ENCODE measurements at places on chromosomes 5 and 9.

GRCh38 chr9:127308652-127309434, 44.3 kb downstream of the GARNL3 start:
- DNase-seq = no peak

- DNase-seq = no peak
Observed at GRCh38 chr5:15487228-15487627, 12.8 kb upstream of the FBXL7 start.

GRCh38 chr5:94209774-94210355, 408.5 kb downstream of the KIAA0825 start:
- DNase-seq = no peak

DNA sequence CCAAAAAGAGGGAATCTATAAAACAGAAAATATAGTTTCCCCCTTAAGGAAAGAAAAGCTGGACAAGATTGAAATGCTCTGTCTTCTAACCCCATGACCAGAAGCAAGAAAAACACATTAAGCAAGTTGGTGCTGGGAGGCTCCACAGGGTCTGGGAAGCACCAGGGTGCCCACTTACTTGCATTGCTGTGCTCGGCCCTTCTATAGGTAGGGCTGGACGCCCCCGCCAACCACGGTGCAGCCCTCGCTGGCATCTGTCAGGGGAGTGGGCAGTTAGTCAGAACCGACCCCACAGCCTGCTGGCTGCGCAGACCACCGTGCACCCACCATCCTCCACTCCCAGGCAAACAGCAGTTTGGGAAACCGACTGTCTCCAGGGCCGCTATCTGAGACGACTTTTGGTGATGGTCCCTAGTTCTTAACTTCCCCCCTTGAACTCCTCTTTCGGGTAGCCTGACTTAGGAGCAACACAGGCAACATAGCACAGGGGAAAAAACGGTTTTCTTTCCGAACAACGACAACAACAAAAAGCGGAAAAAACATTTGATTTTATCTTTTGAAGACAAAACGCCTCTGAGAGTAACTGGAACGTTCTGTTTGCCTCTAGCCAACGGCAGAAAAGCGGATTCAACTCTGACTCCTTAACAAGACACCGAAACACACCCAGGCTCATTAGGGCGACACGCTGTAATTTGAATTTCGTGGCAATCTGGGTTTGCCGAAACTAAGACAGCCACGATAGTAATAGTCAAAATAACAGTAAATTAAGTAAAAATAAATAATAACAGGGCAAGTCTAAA, 3.9 kb downstream of the IRX2 start:
- no peak for DNase-seq

DNA sequence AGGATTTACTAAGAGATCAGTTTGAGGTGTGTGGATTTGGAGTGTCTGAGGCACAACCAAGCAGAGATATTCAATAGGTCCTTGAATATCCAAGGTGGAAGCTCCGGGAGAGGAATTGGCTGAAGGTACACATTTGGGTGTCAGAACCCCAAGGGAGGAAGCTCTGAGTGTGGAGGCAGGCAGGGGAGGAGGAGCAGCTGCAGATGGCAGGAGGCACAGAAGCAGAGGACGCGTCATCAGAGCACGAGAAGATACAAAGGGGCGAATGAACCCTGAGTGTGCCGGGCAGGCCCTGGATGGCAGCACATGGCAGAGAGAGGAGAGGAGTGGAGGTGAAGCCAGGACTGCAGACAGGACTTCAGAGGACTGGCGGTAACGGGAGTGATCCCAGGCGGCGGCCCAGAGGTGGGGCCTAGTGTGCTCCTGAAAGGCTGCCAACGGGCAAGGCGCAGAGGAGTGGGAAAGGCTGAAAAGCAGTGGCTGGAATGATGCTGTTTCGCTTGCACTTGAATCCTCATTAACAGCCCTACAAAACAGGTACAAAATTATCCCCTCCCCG, 179.8 kb downstream of the FANCC start:
- no peak for DNase-seq

- no peak for DNase-seq
Observed at GRCh38 chr5:136892000-136892399, 526.7 kb upstream of the TRPC7 start.

GRCh38 chr9:101026824-101027223, 1.7 kb upstream of the PLPPR1 start:
- DNase-seq = no peak

DNA sequence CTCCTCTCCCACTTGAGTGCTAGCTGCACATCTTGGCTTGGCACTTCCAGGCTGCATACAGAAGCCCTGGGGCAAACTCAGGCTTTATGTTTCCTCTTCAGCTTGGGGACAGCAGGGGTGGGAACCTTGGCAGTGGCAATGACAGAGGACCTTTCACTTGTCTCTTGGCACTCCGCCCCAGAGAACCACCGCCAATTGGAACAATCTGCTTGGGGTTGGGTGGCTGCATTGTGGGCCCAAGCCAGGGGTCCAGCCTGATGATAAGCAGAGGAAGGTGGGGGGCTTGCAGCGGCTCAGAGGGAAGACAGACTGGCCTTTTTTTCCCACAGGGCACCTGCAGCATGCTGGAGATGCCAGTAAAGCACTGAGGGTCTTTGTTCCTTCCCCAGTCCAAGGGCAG, 179.0 kb upstream of the NMUR2 start:
- no peak for DNase-seq

DNA sequence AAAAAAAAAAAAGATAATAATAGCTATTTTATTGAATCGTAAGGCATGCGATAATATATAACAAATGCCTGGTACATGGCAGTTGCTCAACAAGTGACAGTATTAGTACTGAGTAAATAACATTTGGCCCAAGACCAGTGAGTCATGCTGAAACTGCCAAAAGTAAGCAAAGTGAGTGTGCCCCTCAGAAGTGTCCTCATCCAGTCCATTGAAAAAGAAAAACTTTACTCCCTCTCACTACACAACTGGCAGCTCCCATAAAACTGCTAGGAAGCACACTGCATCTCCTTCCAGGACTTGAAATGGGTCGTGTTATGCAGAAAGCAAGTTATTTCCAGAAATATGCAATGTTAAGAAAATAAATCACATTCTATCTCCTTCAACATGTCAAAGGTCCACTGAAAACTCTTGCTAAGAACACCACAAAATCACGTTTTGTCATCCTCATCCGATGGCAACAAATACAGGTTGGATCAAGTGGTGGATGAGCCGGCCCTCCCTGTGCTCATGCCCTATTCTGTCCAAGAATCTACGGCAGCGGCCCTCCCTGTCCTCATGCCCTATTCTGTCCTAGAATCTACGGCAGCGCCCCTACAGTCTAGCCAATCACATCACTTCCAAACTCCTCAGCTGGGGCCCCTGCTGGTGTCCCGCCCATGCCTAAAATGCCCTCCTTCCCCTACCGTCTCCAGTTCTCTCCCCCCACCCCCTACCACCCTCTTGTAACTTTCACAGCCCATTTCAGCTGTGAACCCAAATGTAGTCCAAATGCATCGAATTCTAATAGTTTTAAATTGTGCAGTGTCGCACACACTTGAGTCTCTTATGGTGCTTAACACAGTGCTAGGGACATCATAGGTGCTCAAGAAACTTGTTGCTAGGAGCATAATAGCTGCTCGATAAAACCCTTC, 12.5 kb downstream of the PTCH1 start:
- DNase-seq = peak; percentile 32

- DNase-seq = no peak
Observed at GRCh38 chr5:147921136-147921535, 14.8 kb upstream of the C5orf46 start.

GRCh38 chr9:91994422-91994821, 44.4 kb upstream of the ROR2 start:
- no peak for DNase-seq

DNA sequence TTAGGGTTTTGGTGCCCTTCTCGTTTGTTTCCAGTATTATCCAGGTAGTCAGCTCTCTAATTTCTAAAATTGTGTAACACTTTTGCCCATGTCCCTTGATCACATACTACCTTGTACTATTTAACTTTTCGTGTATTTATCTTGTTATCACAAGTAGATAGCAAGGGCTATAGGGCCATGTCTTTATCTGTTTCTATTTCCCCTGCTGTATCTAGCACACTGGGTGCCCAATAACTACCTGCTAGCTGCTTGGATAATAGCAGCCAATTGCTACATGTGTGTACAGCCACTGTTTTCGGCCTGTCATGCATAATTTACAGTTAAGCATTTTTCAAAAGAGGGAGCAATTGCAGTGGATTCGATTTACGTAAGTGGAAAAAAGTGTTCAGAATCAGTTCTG, 64.8 kb upstream of the TNFAIP8 start:
- DNase-seq = no peak

DNA sequence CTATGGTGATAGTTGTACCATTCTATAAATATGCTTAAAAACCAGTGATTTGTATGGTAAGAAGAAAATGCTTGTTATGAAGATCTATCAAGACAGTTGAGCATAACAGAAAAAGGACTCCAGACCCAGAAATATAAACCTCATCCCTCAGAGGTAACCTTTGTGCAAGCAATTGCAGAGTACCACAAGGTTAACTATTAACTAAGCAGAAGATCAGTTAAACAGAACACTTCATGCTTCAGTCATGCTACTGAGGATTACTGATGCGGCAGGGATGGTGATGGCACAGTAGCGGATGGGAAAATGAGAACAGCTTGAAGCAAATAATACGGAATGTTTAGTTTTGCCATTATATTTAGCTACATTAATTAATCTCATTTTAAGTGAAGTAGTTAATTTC, 45.5 kb downstream of the IARS1 start:
- no peak for DNase-seq

DNA sequence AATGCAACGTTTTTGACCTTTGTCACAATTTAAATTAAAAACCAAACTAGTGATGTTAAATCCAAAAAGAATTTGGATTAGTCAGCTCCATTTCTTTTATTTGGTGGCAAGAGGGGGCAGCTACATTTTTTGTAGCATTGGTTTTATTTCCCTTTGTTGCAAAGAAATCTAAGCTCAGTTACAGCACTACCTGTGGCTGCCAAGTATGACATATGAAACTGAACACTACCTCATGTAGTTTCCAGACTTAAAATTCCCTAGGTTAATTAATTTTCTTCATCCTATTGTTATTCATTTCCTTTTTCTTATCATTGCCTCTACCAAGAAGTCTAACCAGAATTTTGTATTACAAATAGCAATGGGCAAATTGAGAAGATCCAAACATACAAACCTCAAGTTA, 393.5 kb downstream of the BRINP1 start:
- DNase-seq = no peak

GRCh38 chr5:180059326-180059725, 12.2 kb downstream of the RNF130 start:
- no peak for DNase-seq

DNA sequence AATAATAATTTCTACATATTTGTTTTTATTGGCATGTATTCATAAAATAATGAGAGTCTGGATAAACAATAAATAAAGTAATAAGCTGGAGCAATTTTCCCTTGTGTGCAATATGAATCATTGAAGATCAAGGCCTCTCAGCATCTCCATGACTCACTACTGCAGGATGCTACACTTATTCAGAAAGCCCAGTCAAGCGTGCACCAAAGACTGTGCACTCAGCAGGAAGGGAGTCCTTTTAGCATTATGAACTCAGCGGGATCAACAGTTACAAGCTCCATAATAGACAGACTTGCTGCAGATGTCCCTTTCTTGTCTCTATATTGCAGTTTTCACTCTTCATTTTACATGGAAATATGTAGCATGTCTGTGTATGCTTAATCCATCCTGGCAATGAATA, 485.3 kb downstream of the CDH9 start:
- DNase-seq = no peak

- no peak for DNase-seq
Observed at GRCh38 chr5:81007637-81008027, 47.5 kb downstream of the RASGRF2 start.

DNA sequence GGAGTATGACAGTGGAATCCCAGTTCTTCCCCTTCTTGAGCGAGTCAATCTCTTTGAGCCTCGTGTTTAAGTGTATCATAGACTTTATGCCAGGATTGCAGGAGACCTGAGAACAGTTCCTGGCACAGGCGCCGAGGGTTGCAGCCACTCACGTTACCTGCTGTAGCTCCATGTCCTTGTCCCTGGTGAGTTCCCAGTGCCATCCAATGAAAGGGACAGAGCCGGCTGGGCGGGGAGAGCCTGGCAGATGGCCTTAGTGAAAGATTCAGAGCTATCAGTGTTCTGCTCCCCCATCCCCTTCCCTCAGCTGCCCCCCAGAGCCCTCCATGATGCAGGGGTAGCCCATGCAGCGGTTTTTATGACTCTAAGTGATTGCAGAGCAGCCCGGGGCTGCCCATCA, 554.0 kb downstream of the BNC2 start:
- no peak for DNase-seq

DNA sequence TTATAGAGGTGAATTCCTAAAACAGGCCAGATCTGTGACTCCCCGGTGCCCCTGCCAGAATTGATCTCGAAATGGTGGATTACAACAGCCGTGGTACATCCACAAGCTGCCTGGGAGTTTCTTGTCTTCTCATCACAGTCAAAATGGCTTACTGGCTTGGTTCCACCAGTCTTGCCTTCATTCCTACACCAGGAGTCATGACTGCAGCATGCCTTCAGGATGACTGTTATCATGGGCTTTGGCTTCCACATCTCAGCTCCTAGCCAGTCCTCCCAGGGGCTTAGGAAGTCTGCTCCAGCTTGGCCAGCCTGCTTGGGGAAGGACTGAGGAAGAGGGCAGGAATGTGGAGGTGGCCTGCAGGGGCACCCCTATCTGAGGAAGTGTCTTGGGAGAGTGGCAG, 132.9 kb upstream of the NR3C1 start:
- no peak for DNase-seq

GRCh38 chr9:23120630-23121029, 674.0 kb downstream of the DMRTA1 start:
- DNase-seq = no peak

DNA sequence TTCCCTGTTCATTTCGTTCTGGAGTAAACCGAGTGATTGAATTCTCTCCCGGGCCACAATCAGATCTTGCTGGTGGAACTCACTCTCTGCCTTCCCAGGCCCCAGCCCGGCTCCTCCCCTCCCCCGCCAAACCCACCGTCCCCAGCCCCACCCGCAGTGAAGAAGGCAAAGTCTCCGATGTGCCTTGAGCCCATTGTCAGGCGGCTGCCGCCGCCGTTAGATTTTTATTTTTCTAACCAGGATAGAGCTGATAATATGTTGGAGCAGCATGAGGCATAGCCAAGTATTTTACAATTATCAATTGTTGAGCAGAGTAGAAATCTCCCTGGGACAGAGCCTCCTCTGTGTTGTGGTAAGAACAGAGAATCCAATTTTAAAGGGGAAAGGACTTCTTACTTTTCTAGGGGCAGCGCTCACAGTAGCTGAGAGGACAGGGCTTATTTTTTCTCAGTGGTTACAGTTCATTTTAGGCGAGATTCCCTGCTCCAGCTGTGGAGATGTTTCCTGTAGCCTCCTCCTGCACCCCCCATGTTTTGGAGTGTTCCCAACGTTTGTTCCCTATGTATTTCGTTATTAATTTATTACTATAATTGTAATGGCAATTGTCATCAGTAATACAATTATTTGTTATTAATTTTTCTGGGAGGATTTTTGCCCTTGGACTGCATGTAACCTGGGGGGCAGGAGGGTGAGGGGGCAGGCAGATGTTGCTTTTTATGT, 1.3 kb downstream of the PSAT1 start:
- no peak for DNase-seq

- DNase-seq = no peak
Observed at GRCh38 chr5:180815293-180815917, 12.8 kb upstream of the MGAT1 start.
